Fibroblast of skin of left quadriceps (primary cell): ENCODE measurements at places on chromosomes 3 and 15.

GRCh38 chr15:68658151-68658550 lies 79.4 kb downstream of the CORO2B start:
- DNase-seq = no peak

- DNase-seq = peak; percentile 19
Measured at GRCh38 chr3:62098646-62099365, 274.5 kb downstream of the FEZF2 start.

DNA sequence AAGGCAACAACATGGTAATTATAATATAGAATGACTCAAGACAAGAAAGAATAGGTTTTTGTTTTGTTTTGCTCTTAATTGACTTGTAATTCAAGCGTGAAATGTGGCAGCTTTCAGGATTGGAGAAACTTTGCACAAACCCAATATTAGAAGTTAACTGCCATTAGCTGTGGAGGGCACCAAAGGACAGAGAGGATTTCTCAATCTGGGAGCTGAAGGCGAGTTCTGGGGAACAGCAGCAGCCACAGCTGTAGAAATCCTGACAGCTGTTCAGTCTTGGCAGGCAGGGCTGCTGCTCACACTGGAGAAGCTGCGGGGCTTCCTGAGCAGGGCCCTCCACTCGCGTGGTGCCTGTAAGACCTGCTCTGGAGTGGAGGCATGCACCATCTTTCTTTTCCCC lies 182.2 kb upstream of the IL12A start:
- no peak for DNase-seq

DNA sequence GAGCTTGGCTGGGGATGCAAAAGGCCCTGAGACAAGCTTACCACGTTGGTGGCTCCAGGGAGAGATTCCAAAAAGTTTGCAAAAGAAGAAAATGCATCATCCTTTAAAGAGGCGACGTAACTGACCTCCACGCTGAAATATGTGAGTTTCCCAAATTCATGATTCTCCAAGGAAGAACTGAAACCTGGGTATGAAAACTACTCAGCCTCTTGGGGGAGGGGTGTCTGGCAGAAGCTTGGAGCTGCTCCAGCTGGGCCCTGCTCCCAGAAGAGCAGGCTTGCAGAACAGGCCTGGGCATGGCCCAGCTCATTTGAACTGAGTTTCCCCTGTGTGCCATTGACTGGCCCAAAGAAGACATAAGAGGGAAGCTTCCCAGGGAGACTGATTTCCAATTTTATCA lies 20.5 kb downstream of the CPN2 start:
- no peak for DNase-seq

DNA sequence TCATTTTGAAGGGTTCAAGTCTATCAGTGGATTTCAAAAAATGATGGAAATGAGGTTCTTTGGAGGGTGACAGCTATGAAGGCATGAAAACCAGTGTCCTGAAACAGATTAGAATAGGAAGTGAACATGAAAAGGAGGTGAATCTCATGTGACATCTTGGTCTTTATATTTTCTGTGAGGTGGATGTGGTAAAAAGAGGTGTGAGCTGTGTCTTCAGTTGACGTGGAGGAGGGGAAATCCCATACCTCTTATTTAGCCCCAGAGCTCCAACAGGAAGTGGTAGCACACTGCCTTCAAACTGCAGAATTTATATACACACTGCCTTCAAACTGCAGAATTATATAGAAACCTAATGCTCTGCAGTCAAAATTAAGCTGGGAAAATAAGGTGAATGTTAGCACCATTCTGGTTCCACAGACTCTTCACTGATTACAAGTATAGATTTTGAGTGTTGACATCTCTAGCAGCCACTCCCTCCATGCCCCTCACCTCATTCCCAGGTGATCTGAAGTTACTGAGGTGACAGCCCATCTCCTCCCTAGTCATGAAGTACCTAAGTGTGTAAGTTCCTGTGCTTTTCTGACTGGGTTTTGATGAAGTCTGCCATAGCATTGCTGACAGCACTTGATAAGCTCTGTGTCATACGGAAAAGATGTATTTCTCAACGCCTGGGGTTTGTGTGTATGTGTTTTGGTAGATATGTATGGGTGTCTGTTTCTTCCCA lies 2.7 kb downstream of the RAB8B start:
- no peak for DNase-seq

DNA sequence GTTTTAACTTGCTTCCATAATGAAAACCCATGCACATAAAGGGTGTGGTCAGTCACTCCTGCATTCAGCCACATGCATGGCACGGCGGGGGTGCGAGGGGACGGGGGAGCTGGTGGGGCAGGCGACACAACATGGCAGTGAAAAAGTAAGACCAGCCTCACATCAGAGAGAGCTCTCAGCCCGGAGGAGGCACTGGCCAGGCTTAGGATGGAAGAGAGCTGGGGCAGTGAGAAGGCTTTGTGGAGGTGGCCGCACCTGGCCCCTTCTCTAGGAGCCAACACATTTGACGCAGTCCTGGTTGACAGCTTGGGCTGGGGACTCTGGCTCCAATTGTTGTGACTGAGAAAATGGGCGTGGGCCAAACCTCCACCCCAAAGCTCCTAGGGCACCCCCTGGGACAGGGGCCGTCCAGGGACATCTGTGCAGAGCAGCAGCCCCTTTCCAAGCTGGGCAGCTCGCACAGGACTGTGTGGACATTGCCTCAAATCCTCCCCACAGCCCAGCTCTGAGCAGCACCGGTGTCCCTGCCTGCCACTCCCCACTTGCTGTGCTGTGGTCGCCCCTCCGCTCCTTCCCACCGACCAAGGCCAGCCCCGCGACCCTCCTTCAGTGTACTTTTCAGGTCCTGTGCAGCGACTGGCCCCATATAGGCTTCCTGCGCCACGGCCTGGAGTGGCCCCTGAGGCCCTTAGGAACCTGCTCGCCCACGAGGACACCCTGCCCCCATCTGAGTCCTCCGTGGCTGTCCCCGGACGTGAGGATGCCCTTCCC lies 126.0 kb upstream of the IQSEC1 start:
- DNase-seq = no peak

- no peak for DNase-seq
Measured at GRCh38 chr3:2976796-2977195, 133.4 kb downstream of the IL5RA start.

DNA sequence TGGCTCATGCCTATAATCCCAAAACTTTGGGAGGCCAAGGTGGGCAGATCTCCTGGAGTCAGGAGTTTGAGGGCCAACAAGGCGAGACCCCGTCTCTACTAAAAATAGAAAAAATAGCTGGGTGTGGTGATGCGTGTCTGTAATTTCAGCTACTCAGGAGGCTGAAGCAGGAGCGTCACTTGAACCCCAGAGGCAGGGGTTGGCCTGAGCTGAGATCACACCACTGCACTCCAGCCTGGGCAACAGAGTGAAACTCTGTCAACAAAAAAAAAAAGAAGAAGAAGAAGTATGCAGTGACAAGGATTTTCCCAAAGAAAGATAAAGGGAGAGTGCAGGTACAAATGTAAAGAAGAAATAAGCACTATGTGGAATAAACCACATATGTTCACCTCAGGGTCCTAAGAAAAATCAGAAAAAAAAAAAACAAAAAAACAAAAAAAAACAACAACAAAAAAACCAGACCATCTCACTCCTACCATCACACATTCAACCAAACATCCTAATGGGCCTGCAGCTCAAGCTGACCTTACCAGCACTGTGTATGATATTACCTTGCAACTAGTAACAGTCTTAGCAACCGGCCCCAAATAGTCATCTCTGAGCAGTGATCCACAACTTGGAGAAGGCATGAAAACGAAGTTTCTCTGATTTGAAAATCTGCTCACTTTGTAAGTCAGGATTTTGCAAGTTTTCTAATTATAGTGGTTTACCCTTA lies 296.7 kb upstream of the PROK2 start:
- no peak for DNase-seq

DNA sequence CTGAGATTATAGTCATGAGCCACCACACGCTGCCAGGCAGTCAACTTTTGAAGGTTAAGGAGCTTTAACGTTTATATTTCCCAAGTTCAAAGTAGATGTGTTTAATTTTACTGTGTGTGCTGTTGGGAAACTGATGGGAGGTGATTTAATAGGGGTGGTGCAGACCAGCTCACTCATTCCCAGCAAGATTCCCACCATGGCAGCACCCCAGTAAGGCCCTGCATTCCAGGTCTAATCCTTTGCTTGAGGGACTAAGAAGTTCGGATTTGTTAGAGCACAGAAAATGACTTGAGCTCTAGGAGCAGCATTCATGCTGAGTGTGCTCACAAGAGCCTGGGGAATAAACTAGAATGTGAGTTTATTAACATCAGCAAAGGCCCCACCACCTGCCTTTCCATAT lies 25.2 kb downstream of the TSEN2 start:
- DNase-seq = no peak

- no peak for DNase-seq
Measured at GRCh38 chr3:129793942-129794310, 99.6 kb downstream of the TMCC1 start.

- DNase-seq = no peak
Measured at GRCh38 chr3:167750272-167750971, 14.9 kb downstream of the SERPINI1 start.

DNA sequence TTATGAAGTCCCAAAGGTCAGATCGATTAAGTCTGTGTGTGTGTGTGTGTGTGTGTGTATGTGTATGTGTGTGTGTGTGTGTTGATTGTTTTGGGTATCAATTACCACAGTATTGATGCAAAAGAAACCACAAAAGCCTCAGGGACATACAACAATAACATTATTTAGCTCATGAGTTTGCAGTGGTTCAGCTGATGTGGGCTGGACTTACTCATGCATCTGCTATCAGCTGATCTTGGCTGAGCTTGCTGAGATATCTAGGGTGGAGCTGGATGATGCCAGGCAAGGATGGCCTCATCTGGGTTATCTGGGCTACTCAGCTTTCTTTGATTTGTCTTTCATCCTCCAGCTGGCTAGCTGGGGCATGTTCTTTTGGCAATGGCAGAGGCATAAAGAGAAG lies 82.4 kb upstream of the PRR23C start:
- DNase-seq = no peak

GRCh38 chr15:78131295-78132061 lies at the start of gene CIB2:
CIB2 (minus strand) TSS chr15:78131445; CDS start chr15:78131215, 230 bp downstream.
- peak; percentile 30 for DNase-seq

DNA sequence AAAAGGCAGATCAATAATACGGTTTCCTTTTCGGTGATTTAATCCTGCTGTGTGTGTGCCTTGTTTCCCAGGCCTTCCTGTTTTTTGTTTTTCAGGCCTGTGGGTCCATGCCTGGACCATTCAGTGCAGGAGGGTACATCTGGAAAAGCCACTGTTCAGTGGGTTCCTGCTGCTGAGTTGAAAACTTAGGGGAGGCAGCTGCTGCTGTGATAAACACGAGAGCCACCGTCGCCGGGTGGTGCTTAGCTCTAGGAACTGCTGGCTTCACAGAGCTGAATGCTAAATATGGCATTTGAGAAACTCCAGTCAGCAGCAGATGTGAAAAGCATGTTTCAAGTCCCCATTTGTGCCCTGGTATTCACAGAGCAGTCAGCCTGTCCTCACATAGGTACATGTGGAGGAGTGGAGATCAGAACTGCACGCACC lies 44.0 kb downstream of the SYNM start:
- DNase-seq = no peak

- no peak for DNase-seq
Measured at GRCh38 chr15:33182926-33183325, 11.6 kb downstream of the FMN1 start.
